Esophagus muscularis mucosa (tissue), 4 donors: ENCODE measurements at places on chromosomes 6 and 20. TPM values are rescaled to one million over a fixed set of nuclear protein-coding genes. Genes with fewer than 3 reads are reported as not detected.

The TMEM217 gene
- total RNA-seq: 0.99 TPM

The ID4 gene
- 64.6 TPM for total RNA-seq

The FILIP1 gene
- 46.1 TPM for total RNA-seq

- H3K4me1 ChIP-seq: peaks cover 10% of the 10 kb centered on the region
- DNase-seq: no peak
- no peak overlapping the region for H3K27ac ChIP-seq
- H3K27me3 ChIP-seq: no peaks in the 10 kb centered on the region
- no peak overlapping the region for H3K4me3 ChIP-seq
- no peaks in the 10 kb centered on the region for H3K36me3 ChIP-seq
Observed at GRCh38 chr6:140355476-140355875, 981.0 kb upstream of the CITED2 start.

- H3K4me1 ChIP-seq: no peaks in the 10 kb centered on the region
- no peak overlapping the region for H3K4me3 ChIP-seq
- H3K36me3 ChIP-seq: peaks cover 24% of the 10 kb centered on the region
- DNase-seq: no peak
- no peaks in the 10 kb centered on the region for H3K27me3 ChIP-seq
Observed at GRCh38 chr20:35216541-35216940, 9.9 kb upstream of the MMP24 start.

DNA sequence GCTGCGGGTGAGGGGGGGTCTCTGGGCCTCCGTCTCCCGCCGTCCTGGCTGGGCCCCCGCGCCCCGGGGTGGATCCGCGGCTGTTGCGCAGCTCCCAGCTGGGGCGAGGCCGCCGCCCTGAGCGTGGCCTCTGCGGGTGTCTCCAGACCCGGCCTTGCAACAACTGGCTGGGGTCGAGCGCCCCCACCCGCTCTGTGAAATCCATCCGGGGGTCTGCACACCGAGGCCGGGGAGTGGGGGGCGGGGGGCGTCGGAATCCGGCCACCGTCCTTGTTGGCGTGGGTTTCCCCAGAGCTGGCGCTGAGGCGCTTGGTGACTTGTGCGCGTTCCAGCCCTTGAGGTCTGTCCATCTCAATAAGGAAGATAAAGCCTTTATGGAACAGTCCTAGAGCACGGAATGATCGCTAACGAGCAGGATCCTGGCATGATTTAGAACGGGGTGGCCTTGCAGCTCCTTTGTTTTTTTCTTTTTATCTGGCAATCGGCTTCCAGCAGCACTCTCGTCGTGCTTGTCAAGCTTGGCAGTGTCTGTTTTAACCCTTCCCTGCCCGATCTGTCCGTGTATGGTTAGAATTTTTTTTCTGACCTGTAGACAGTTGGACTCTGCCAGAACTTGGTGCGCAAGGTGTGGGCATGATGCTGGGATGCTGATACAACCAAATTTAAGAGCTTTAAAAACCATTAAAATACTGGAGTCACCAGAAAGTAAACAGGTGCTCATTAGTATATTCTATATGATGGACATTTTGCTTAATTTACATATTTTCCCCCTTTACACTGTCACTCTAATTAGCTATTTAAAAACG lies 675 bp downstream of the DSTN start:
- no peaks in the 10 kb centered on the region for H3K36me3 ChIP-seq
- H3K27ac ChIP-seq: peak overlapping the region; percentile 100
- H3K27me3 ChIP-seq: no peaks in the 10 kb centered on the region
- peaks cover 66% of the 10 kb centered on the region for H3K4me1 ChIP-seq
- H3K4me3 ChIP-seq: peak overlapping the region; percentile 92
- no peak for DNase-seq

DNA sequence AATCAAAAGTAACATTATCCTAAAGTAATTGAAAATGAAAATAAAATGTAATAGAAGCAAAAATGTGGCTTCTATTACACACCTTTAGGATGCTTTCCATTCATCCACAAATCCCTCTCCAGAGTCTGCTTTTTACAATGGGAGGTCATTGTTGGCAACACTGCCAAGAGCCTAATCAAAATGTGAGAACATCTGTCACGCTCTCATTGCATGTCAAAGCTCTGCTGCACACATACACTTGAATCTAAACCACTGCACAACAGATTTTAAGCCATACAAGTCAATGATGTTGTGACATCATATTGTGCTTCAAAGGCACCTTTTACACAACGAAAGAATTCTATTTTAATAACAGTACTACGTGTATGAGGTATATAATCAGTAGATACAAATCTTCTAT lies 82.1 kb downstream of the PREP start:
- no peaks in the 10 kb centered on the region for H3K4me1 ChIP-seq
- H3K27ac ChIP-seq: no peak overlapping the region
- peaks cover 47% of the 10 kb centered on the region for H3K36me3 ChIP-seq
- no peak overlapping the region for H3K4me3 ChIP-seq
- no peaks in the 10 kb centered on the region for H3K27me3 ChIP-seq
- no peak for DNase-seq

DNA sequence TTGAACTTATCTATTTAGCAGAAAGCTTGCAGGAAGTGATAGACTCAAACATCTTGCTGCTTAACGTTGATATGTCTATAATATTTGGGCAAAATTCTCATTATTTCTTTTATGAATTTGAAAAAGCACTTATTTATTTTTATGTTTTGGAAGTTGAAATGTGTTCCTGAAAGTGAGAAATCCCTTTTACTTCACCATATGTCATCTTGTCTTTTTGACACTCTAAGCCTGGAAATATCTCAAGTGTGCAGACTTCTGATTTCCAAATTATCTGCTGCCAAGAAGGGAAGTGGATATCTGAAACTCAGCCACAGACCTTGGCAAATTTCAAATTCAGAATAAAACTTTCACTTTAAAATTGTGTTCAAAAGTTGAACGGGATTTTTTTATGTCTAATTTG lies 368.7 kb upstream of the MANEA start:
- no peak overlapping the region for H3K27ac ChIP-seq
- H3K27me3 ChIP-seq: no peaks in the 10 kb centered on the region
- no peaks in the 10 kb centered on the region for H3K36me3 ChIP-seq
- no peak overlapping the region for H3K4me3 ChIP-seq
- no peak for DNase-seq
- H3K4me1 ChIP-seq: no peaks in the 10 kb centered on the region

DNA sequence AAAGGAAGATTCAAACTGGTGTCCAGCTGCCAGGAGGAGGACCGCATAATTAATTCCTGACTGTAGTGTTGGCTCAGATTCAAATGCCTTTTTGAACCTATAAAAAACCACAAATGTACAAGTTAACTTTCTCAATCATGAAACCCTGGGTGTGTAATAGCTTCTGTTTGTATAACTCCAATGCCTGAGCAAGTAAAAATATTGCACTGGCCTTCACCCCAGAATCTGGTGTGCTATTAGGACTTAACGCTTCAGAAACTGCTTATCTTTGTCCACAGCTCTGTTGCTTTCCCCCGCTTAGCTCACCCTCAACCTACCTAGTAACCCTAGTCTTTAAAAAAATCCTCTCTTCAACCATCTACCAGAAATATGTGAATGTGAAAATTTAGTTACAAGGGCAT lies 119.1 kb upstream of the MAP7 start:
- H3K36me3 ChIP-seq: peaks cover 3% of the 10 kb centered on the region
- no peak overlapping the region for H3K4me3 ChIP-seq
- H3K4me1 ChIP-seq: no peaks in the 10 kb centered on the region
- DNase-seq: no peak

GRCh38 chr6:1770968-1771723 lies 161.4 kb downstream of the FOXC1 start:
- H3K4me1 ChIP-seq: peaks cover 27% of the 10 kb centered on the region
- no peaks in the 10 kb centered on the region for H3K36me3 ChIP-seq
- no peaks in the 10 kb centered on the region for H3K27me3 ChIP-seq
- no peak overlapping the region for H3K27ac ChIP-seq
